ENCODE measurements at places on chromosomes 2 and 18.

- DNase-seq = no peak
These were observed 77.1 kb downstream of the SMAD4 start for GRCh38 chr18:51107082-51107481.

GRCh38 chr2:241961454-241961853, 91.9 kb downstream of the RTP5 start:
- no peak for DNase-seq

DNA sequence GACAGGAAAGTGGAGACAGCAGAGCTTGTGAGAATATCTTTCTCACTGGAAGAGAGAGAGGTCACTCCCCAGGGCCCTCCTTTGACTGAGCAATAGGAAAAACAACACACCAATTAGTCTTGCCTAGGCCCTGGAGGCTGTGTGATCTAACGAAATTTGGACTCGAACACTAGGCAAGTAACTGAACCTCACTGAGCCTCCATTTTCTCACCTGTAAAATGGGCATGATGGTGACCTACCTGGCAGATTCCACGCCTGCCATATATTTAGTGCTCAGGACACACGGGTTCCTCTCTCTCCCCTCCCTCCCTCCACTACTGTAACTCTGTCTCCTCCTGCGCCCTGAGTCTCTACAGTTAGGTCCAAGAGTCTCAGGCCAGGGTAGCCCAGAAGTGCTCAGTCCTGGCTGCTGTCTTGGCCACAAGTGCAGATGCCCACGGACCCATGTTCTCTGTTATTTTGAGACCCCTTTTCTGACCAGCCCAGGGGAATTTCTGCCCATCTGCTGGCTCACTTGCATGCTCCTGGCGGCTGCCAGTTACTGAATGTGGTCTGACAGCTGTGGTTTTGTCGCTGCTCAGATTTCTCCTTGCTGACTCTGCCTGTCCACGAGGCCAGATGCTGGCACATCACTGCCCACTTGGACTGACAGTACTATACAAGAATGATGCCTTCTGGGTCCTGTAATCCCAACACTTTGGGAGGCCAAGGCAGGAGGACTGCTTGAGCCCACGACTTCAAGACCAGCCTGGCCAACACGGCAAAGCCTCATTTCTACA, 9.6 kb upstream of the GIGYF2 start:
- DNase-seq = no peak

GRCh38 chr2:125730921-125731320, 925.0 kb upstream of the GYPC start:
- no peak for DNase-seq

GRCh38 chr18:58884680-58885079, 20.0 kb downstream of the ZNF532 start:
- no peak for DNase-seq

DNA sequence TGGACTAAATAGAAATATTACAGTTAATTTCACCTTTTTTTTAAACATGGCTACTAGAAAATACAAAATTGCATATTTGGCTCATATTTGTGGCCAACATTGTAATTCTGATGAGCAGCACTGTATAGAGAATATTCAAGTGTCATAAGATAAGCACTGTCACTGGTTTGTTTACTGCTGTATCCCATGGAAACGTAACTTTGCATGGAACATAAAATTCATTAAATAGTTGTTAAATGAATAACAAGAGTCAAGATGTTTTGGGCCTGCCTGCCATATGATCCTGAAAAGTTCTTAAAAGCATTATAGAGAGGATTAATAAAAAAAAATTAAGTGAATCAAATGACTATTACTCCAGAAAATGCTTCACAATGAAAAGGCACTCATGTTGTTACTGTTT, 763.7 kb upstream of the CRIM1 start:
- DNase-seq = no peak

- no peak for DNase-seq
These were observed 52.6 kb downstream of the TWIST2 start for GRCh38 chr2:238900511-238900910.

GRCh38 chr2:21759819-21760218, 636.1 kb downstream of the TDRD15 start:
- DNase-seq = no peak

- DNase-seq = no peak
These were observed 142.9 kb upstream of the ZSWIM2 start for GRCh38 chr2:186991766-186992417.

- DNase-seq = no peak
These were observed at the start of gene STAT4 for GRCh38 chr2:191150600-191151330. STAT4 (minus strand) TSS chr2:191150994; CDS start chr2:191148203, 2,791 bp downstream.

GRCh38 chr18:79684283-79684631, 4.7 kb downstream of the CTDP1 start:
- DNase-seq = no peak

GRCh38 chr2:158958365-158958764, 10.1 kb upstream of the TANC1 start:
- DNase-seq = no peak

DNA sequence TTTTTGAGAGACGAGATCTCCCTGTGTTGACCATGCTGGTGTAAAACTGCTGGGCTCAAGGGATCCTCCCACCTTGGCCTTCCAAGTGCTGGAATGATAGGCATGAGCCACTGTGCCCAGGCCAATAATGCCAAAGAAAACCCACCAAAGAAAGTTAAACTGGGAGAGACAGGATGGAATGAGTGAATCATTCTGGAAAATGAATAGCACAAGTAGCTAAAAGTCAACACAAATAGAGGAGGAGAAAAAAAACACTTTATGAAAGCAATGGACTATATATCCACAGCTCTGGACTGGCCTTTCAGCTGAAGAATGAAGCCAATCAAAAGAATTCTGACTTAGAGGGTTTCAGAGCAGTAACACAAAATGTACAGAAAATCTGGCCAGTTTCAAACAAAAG, 23.9 kb downstream of the IAH1 start:
- DNase-seq = no peak

- no peak for DNase-seq
These were observed 220.5 kb downstream of the PIEZO2 start for GRCh38 chr18:10928772-10929373.

- DNase-seq = no peak
These were observed 298.1 kb downstream of the GALR1 start for GRCh38 chr18:77547757-77548156.

Data from cortex of kidney (tissue), 1 donor.